ENCODE measurements at places on chromosomes 4 and X.

DNA sequence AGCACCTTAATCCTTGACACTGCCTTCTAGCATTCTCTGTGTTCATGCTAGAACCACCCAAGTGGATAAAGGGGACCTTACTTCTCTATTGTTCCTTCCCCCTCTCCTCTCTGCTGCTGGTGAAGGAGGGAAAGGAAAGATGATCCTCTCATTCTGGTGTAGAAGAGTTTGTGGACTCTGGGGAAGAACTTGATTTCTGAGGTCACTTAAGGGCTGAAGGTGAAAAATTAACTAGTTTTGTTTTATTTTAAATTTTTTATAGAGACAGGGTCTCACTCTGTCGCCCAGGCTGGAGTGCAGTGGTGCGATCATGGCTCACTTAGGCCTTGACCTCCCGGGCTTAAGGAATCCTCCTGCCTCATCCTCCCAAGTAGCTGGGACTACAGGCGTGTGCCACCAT, 29.8 kb downstream of the SMS start:
- DNase-seq = no peak

DNA sequence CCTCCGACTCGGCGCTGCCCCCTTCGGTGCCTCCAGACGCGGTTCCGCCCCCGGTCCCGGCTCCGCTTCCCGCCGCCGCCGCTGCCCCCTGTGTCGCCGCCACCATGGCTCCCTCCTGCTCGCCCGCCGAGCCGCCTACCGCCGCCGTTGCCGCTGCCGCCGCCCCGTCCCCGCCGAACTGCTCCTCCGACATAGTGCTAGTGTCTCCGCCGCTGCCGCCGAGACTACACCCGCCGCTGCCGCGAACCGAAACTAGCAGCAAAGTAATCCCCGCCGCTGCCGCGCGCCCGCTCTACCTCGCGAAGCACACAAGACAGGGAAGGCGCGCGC, 340 bp downstream of the HNRNPD start:
- DNase-seq = no peak

- no peak for DNase-seq
Measured at GRCh38 chr4:124710015-124710741, 2.4 kb downstream of the ANKRD50 start.

DNA sequence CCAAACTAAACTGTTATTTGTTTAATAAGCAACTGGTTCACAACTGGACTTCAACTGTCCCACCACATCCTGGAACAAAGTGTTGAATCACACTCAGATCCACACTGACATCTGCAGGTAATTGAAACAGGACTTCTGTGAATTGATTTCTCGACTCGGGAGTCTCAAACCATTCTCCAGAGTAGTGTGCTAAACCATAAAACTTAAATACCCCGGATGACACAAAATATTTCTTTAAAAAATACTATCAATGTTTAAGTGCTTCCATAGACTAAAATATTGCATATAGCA, 95.4 kb upstream of the PLAC1 start:
- DNase-seq = peak; percentile 23

DNA sequence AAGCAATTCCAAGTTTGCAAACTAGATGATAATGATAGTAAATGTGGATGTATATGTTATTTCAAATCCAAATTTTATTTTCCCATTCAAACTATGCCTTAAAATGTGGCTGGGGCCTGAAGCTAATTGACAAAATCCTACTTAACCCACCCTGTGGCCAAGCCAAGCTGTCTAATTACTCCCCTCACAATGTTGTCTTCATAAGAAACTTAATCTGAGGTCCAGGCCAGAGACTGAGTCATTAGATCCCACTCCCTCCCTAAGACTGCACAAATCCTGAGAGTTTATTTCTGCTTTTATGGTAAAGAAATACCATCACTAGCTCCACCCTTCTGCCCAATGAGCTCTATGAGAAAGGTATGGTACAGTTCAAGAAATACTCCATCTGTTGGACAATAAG, 16.6 kb downstream of the SMPX start:
- DNase-seq = no peak
